Adrenal gland (tissue), 19 donors: ENCODE measurements at places on chromosomes 16 and 17. TPM values are rescaled to one million over a fixed set of nuclear protein-coding genes. Genes with fewer than 3 reads are reported as not detected.

GRCh38 chr16:19861811-19862327 is 22.8 kb downstream of the GPRC5B start:
- no peaks in the 10 kb centered on the region for H3K36me3 ChIP-seq
- H3K4me3 ChIP-seq: no peak overlapping the region
- no peak for DNase-seq
- no peak overlapping the region for H3K27ac ChIP-seq

GRCh38 chr16:166375-167121 is 770 bp downstream of the HBM start:
- peaks cover 7% of the 10 kb centered on the region for H3K4me1 ChIP-seq
- H3K4me3 ChIP-seq: no peak overlapping the region
- DNase-seq: no peak
- peaks cover 51% of the 10 kb centered on the region for H3K27me3 ChIP-seq

DNA sequence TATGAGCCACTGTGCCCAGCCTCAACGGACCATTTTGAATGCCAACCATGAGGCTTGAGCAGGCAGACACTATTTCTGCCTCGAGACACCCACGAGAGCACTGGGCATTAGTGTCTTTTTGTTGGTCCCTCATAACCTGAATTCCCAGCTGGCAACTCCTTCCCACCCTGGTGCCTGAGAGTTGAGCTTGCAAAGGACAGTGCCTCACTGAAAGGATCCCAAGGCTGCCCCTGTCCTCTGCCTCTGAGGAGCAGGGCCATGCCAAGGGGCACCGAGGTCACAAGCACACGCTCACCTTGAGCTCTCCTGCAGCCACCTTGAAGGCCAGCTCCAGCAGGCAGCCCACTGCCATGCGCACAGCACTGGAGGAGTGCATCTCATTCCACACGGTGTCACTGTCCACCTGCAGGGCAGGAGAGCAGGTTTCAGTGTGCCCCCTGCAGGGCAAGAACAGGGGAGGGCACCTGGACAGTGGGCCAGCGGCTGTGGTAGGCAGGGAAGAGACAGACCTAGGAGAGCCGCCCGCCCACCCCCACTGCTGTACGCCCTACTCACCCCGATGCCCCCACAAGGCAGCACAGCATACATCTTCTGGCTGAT is 12.8 kb downstream of the G6PC3 start:
- H3K27ac ChIP-seq: no peak overlapping the region
- H3K4me1 ChIP-seq: peaks cover 8% of the 10 kb centered on the region
- H3K27me3 ChIP-seq: no peaks in the 10 kb centered on the region
- H3K36me3 ChIP-seq: peaks cover 88% of the 10 kb centered on the region

DNA sequence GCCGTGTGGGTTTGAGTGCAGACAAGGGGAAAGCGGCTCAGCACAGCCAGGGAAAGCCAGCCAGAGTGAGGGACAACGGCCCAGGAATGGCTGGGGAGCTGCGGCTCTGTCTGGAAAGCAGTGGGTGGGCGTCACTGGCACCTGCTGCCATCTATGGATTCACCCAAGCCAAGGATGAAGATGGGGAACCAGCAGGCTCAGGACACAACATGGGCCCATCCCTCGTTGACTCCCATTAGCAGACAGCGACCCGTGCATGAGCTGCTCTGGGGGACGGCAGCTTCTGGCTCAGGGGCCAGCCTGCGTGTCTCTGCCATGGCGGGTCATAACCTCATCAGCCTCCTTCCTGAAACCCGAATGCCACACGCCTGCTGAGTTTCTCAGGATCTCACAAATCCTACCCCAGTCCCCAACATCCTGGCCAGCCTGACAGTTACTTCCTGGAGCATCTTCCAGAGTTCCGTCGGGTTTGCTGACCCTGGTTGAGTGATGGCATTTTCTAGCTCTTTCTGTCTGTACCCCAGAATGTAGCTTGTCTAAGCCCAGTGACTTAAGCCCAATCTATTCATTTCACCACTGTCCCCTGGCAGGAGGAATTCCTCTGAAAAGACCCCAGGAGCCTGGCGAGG is 50.7 kb downstream of the SLC7A5 start:
- H3K27ac ChIP-seq: no peak overlapping the region
- H3K36me3 ChIP-seq: no peaks in the 10 kb centered on the region
- DNase-seq: no peak
- no peaks in the 10 kb centered on the region for H3K27me3 ChIP-seq

DNA sequence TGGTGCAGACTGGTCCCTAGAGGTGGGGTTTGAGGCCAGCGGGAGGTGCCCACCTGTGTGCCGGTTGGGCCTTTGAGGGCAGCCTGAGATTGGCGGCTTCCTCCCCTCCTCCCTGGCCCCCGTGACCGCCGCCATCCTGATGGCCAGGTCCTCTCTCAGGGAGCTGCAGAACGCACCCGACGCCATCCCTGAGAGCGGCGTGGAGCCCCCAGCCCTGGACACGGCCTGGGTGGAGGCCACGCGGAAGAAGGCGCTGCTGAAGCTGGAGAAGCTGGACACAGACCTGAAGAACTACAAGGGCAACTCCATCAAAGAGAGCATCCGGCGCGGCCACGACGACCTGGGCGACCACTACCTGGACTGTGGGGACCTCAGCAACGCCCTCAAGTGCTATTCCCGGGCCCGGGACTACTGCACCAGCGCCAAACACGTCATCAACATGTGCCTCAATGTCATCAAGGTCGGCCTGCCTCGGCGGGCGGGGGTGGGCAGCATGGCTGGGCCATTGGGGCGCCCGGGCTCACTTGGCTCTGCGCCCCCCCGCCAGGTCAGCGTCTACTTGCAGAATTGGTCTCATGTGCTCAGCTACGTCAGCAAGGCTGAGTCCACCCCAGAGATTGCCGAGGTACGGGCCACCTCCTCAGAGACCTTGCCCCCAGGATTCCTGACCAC is 2.8 kb downstream of the GPS1 start:
- no peak overlapping the region for H3K4me3 ChIP-seq
- H3K36me3 ChIP-seq: no peaks in the 10 kb centered on the region
- H3K27ac ChIP-seq: no peak overlapping the region
- no peaks in the 10 kb centered on the region for H3K27me3 ChIP-seq

DNA sequence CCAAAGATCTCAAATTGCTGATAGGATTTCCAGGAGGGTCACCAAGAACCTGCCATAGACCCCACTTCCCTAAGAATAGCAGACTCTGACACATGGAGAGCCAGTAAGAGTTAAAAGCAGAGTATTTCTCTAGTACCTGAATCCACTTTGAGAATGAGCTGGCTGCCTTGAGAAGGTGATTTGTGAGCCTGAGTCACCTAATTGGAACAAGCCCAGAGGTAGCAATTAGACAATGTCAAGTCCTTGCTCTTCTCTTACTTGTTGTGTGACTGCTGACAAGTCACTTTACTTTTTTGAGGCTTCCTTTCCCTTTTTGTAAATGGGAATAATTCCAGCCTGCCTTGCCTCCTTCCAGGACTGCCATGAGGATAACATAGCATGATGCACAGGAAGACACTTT is 76.1 kb upstream of the ASIC2 start:
- no peaks in the 10 kb centered on the region for H3K4me1 ChIP-seq
- H3K4me3 ChIP-seq: no peak overlapping the region

The MPV17L gene
- 14.0 TPM for total RNA-seq

The PPM1E gene
- 17.6 TPM for total RNA-seq
